Left cardiac atrium (tissue), 4 donors: ENCODE measurements at places on chromosomes 11 and 22.

- DNase-seq = no peak
These were observed 6.4 kb downstream of the YAP1 start for GRCh38 chr11:102116453-102117205.

DNA sequence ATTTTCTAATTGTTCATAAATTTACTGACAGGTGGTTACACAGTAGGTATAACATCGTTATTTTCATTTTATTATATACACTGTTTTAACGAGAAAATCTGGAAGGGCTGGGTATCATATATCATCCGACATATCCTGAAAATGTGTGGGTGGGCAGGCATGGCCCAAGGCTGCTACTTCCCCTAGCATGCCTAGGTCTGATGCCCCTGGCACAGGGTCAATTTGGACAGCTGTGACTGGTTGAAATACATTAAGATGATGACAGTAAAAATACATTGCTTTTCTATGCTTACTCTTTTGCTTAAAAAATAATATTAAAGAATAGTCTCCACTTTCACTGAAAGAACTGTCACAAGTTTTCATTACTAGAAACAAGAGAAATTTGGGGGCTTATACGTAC, 908.8 kb downstream of the OPCML start:
- no peak for DNase-seq

GRCh38 chr22:22110548-22111266, 128.1 kb upstream of the TOP3B start:
- peak; percentile 45 for DNase-seq

DNA sequence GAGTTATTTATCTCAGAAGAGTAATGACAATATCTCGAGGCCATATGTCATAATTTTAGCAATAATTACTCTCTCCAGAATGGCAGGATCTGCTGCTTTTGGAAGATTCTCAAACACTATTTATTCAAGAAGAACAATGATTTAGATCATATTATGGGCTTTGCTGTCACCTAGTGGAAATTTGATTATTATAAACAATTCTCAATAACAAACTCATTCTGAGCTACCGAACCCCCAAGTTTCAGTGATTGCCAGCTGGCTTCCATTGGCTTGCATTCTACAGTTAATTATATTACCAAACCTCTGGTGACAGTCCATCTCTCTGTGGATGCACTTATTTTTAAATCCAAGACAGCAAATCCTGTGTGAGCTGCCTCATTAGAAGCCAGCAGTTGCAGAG, 27.9 kb upstream of the SLC36A4 start:
- no peak for DNase-seq

- DNase-seq = no peak
These were observed 461.5 kb downstream of the OPCML start for GRCh38 chr11:133070791-133071190.

DNA sequence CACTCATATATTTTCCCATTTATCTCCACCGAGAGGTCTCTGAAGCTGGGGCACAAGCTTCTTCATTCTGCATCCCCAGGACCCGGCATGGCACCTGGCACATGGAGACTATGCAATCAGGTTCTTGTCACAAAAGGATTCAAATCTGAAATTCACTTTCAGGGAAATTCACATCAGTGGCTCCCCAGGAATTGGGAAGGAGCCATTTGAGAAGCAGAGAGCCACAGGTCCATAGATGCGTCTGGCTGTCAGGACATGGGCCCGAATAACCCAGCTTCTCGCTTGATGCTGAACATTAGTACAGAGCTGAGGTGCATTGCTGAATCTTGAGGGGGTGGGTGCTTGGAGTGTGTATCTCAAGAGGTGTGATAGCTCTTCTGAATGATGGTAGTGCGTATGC, 82.5 kb downstream of the TSPAN18 start:
- no peak for DNase-seq

DNA sequence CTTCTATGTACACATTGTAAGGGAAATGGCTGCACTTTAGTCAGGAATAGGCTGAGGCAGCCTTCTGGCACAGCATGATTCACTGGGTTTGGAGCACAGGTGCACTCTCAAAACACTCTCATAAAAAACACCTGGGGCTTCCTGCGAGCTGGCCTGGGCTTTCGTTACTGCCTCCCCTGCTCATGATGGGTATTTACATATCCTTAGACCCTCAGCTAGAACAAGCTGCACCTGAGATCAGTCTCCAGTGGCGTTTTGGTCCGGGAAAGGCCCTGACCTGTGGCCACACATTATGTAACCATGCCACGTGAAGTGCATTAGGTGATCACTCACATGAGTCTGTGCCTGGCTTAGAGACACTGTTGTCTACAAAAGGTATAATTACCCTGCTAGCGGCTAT, 321.7 kb downstream of the TMEM135 start:
- no peak for DNase-seq

DNA sequence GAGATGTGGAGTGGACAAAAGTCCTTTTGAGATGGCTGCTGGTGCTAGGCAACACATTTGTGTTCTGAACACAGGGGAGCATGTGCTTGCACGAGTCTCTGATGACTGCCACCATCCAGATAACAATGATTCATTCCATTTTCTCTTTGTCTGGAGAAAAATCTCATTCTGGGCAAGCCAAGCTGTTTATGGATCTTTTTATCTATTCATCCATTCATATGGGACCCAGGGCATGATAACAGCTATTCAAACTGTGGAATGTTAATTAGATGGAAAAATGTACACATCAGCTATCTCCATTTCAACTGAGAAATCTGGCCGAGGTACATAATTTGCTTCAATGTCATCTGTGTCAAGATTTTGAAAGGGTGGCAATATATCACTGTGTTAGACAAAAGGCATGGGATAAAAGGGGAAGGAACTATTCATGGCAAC, 117.5 kb upstream of the ZBED5 start:
- no peak for DNase-seq

GRCh38 chr11:4072668-4073285, 21.8 kb upstream of the RRM1 start:
- DNase-seq = no peak

DNA sequence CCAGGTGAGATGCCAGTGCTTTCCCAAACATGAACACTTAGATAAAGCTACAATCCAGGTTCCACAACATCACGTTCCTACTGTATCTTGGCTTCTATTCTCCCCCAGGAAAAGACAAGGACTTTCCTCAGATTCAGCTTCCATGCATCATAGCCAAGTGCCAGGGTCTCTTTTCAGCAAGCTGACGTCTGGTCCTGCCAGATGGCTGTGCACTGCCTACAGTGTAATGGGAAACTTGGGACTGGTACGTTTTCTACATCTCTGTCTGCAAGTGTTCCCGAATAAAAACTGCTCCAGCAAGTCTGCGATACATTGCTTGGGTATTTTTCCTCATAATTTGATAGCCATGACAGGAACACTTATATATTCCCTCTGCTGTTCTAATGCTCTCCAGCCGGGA, 412.5 kb downstream of the FAM181B start:
- no peak for DNase-seq

- peak; percentile 75 for DNase-seq
These were observed 19.8 kb downstream of the PTDSS2 start for GRCh38 chr11:469684-470560.

DNA sequence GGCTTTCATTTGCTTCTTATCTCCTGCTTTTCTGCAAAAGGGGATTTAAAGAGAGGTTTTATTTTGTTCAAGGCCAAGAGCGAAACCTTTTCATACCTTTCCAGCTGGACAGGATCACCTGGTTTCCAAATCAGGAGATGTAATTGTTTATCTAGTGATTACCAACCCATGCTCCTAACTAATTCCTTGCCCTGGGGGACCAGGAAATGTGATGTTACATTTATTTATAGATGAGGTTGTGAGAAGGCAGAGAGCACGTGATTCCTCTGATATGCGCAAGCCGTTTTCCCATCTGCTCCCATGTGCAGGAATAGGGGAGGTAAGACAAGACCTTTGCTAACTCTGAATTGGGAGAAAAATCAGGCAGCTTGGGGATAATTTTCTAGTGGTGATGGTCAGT, 507.2 kb upstream of the LARGE1 start:
- DNase-seq = no peak

DNA sequence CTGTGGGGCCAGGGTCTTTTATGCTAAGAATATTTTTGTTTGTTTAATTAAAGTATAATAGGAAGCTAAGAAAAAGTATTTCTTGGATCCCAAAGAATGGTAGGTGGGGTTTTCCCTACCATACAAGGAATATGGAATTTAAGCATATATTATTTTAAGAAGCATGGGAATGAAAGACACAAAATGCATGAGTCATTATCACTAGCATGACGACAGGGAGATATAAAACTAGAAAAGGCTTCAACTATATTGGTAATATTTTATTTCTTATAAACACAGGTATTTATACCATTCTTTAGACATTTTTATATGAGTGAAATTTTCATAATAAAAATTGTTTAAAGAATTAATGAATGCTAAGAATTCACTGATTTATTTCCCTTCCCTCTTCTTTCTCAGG, 39.3 kb upstream of the SOX6 start:
- DNase-seq = no peak

GRCh38 chr22:33126881-33127280, 68.7 kb upstream of the SYN3 start:
- no peak for DNase-seq

DNA sequence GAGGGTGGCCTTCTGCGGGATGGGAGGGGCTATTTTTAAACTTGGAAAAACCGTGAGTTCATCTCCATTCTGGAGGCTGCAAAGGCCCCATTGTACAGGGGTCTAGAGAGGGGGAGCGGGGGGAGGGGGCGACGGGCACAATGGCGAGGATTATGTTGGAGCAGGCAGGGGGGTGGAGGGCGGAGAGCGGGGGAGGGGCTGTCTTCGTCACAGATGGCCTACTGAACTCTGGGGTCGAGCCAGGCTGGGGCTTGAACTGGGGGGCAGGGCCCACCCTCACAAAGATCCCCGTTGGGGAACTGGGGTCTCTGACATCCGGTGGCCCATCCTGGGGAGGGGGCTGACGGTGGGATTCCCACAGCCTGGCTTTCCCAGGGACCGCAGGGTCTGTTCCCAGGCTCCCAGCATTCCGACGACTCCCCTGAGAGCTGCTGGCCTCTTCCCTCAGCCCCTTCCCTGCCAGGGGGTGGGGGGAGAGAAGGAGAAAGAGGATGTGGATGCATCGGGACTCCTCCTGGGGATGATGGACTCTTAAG, 3.4 kb upstream of the MCAM start:
- DNase-seq = no peak

DNA sequence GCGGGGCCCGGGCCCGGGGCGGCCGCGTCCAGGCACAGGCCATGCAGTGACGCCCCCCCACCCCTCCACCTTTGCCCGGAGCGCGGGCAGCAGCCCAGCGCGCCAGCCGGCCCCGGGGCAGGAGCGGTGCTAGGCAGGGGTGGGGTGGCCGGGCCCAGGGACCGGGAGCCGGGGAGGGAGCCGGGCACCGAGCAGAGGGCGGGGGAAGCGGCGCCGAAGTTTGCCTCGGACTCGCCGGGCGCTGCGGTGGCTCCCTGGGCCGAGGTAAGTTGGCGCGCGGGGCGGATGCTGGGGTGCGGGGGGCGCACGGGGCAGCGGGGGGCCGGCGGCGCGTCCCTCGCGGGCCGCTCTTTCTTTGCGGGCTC, 332 bp downstream of the TEAD1 start:
- DNase-seq = no peak

DNA sequence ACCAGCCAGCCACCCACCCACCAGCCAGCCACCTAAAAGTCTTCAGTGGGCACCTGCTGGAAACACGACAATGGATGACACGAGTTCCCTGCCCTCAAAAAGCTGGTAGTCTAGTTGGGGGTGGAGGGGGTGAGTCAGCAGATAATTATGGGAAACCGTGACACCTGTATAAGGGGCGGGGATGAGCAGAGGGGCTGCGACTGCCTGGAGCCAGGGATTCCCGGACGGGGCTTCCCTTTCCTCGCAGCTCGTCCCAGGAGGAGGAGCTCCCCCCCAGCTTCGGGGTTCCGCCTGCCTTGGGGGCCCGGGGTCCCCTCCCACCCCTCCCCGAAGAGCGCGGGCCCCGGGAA, 2.3 kb upstream of the RTN4RL2 start:
- DNase-seq = no peak

- DNase-seq = no peak
These were observed 1.9 kb downstream of the RBFOX2 start for GRCh38 chr22:36026741-36027140.

GRCh38 chr11:121105481-121106195, 4.6 kb downstream of the TECTA start:
- DNase-seq = no peak

DNA sequence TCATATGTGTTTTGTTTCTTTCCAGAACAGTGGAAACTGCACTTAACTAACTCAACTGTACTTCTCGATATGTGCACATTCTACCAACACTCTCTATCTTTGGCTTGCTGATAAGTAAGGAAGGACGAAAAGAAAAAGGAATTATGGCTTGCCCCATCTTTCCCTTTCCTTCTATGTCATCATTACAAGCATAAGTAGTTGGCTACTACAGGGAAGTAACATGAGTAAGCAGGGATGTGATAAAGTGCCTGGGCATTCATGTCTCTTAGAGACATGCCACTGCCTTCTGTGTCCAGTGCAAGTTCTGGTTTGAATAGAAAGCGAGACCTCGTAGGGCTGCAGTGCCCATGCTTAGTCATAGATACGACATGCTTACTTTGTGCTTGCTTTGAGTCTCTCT, 342.5 kb downstream of the ETS1 start:
- no peak for DNase-seq

DNA sequence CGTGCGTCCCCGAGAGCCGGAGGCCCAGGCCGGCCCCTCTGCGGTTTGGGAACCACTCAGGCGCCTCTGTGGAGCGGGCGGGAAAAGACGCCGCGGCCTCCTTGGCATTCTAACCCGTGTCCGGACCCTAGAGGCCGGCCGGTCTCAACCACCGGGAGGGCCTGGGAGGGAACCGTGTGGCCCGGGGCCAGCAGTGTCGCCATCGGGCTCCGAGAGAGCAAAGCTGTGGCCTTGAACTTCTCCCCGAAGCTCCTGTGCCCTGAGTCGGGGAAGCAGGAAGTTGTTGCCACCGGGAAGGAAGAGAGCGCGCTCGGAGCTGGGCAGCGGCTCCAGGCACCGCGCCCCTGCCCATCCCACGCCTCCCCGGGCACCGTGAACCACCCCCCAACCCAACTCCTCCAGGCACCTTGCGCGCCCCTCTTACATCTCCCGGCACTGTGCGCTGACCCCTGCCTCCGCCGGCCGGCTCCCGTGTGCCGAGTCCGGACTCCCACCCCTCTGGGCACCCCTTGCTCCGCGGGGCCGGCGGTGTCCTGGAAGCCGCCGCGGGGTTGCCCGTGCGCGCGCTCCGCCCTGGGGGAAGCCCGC, 80.0 kb upstream of the PPARA start:
- peak; percentile 88 for DNase-seq

DNA sequence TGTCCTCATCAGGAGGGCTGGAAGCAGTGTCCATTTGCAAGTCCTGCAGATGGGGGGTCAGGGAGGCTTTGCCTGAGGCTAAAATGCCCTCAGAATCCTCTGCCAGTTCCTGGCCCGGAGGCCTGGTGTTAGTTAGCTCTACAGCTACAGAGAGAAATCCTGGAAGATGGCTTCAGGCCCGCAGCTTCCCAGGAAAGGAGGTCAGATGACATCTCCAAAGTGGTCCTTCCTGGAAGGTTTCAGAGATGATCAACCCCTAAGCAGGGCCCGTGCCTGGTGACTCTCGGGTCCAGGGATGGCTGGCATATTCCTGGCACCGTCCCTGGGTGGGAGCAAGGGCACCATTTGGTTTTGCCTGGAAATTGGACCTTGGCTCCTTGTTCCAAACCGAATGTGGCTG, 959.1 kb downstream of the BRD1 start:
- no peak for DNase-seq

GRCh38 chr11:114209343-114209742, 86.9 kb upstream of the NNMT start:
- no peak for DNase-seq
